Putamen (tissue), 1 donor: ENCODE measurements at places on chromosomes 1 and 21.

GRCh38 chr1:45585496-45586075, 1.7 kb downstream of the NASP start:
- no peak for DNase-seq

DNA sequence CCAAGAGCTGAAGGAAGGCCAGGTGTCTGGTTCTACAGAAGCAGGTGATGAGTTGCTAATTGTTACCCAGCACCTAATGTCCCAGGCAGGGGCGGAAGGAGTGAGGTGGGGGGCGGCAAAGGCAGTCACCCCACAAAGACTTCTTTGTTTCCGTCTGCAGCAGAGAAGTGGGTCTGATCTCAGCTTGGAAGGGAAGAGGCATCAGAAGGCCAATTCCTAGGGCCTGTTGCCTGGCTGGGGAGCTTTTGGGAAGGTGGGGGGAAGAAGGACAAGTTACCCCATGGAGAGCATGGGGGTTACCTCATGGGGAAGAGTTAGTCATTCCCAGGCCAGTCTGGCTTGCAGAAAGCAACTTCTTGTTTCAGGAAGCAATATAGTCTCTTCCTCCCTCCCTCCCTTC, 10.9 kb downstream of the IGSF21 start:
- no peak for DNase-seq

GRCh38 chr1:228224198-228225164, 16.6 kb downstream of the OBSCN start:
- no peak for DNase-seq

DNA sequence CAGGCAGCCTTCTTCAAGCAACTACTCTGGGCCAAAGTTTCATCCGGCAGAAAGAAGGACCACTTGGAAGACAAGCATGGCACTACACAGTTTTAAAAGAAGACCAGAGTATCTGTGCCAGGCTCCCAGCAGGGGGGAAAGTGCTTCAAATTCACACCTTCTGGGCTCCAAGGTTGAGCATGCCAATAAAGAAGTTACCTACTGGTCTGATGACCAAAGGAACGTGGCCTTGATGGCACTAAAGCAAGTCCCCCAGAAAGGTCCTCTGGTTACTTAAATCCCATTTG, 73.5 kb downstream of the CD46 start:
- DNase-seq: no peak

DNA sequence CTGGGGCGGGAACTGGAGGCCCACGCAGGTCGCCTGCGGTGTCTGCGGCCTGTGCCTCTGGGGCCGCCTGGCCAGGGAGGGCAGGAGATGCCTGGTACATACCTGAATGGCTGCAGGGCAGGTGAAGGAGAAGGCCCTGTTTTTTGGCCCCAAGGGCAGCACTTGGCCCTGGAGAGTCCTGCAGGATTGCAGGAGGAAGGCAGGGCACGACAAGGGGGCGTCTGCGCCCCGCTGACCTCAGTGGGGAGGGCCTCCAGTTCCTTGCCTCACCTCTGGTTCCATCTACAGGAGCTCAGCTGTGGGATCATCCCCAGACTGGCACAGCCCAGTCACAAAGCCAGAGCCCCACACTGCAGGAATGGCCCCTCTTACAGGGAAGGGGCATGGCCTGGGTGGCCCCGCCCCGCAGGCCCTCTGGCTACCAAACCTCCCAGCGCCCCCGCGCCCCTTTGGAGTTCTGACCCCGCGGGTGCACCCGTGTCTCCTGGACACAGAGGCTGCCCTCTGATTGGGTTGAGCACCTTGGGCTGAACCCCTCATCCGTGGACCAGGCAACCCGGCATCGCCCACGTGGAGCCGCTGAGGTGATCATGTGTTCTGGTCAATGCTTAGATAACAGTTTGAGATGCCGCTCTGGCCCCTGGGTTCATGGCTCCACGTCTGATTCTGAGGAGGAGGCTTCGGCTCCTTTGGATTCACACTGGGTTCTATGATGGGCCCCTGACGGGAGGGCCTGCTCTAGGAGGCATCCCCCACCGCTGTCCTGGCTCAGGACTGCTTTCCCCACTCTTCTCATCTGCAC, 1.3 kb upstream of the PEX10 start:
- DNase-seq: no peak

GRCh38 chr1:196590012-196590708, 18.1 kb downstream of the KCNT2 start:
- no peak for DNase-seq

- no peak for DNase-seq
These were observed 5.0 kb downstream of the SYT11 start for GRCh38 chr1:155864393-155864792.

DNA sequence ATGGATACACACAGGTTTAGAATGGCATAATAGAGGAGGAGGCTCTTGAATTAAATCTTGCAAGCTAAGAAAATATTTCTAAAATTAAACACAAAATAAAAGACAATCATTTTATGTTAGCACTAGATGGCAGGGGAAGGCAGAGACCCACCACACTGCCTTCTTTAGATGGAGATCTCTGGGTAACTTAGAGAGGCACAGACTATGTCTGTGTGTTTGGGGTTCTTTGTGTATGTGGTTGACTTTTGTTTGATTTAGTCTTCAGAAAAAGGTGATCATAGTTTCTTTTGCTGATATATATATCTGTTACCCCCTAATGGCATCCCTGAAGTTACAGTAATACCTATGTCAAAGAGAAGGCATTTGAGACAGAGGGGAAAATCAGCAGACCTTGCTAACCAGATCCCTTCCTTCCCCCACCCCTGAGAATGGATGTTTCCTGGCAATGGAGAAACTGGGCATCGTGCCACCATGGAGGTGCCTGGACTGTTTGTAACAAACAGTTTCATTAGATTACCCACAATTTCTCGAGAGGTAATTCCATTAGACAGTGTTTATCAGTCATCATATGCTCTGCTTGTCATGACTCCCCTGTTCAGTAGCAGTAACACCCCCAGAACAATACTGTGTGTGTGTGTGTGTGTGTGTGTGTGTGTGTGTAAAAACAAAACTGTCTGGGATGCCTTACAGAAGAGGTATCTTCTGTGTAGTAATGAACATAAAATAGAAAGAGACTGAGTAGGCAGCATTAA, 228.3 kb upstream of the DEPDC1 start:
- no peak for DNase-seq

GRCh38 chr1:169390303-169390702, 22.3 kb downstream of the BLZF1 start:
- no peak for DNase-seq

DNA sequence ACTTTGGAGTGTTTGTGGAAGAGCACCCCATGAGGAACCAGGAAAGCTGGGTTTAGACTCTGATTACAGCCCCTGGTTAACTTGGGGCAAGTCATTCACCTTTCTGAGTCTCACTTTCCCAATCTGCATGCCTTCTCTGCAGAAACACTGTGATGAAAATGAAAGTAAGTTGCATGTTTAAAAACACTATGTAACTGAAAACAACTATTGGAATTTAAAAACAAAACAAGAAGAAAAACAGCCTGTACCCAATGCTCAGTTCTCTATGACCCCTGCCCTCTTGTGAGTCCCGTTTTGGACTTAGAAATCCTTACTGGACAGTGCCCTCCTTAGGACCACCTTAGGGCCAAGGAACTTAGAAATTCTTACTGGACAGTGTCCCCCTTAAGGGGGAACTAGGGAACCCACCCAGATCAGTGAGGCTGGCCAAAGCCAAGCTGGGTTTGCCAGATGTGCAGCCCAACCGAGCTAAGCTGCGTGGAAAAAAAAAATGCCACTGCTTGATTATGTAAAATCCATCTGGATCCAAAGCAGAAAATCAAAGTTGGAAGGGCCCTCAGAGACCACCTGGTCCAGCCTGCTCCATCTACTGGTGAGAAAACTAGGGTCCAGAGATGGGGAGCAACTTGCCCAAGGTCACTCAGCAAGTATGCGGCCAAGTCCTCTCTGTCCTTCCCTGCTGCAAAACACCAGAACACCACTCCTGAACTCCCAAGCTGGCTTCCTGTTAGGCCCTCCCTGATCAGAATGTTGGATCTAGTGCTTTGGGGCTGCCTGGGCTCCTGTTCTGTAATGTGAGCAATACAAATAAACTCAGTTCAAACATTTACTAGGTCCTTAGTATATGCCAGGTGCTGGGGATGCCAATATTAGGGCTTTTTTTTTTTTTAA, 77.7 kb downstream of the MRPL37 start:
- DNase-seq: no peak

GRCh38 chr1:40041466-40041838, 923 bp downstream of the CAP1 start:
- DNase-seq: no peak

DNA sequence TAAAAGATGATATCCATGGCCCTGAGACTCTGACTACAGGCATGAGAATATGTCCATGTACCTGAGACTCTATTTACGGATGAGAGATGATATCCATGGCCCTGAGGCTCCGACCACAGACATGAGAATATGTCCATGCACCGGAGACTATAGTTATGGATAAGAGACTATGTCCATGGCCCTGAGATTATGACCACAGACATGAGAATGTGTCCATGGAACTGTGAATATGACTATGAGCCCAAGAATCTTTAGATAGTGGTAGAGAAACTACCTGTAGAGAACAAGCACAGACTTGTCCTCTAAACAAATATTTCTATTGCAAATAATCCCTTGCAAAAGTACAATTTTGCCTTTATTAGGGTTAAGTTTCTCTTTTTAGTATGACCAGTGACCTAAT, 263.2 kb downstream of the PCP4 start:
- no peak for DNase-seq

DNA sequence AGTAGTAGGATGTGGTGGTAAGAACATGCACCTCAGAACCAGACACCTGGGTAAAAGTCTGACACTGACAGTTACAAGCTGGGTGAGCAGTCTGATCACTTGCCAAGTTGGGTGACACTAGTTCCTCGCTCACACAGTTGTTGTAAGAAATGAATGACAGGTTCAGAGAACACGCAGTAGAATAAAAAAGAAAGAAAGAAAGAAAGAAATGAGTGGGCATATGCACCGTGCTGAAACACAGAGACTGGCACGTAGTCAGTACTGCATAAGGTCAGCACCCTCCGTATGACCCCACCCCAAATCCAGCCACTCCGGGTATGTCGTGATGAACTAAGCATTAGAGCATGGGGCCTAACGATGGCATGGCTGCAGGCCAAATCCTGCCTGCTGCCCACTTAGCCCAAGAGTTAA, 90.6 kb downstream of the GLUL start:
- DNase-seq: peak; percentile 80

DNA sequence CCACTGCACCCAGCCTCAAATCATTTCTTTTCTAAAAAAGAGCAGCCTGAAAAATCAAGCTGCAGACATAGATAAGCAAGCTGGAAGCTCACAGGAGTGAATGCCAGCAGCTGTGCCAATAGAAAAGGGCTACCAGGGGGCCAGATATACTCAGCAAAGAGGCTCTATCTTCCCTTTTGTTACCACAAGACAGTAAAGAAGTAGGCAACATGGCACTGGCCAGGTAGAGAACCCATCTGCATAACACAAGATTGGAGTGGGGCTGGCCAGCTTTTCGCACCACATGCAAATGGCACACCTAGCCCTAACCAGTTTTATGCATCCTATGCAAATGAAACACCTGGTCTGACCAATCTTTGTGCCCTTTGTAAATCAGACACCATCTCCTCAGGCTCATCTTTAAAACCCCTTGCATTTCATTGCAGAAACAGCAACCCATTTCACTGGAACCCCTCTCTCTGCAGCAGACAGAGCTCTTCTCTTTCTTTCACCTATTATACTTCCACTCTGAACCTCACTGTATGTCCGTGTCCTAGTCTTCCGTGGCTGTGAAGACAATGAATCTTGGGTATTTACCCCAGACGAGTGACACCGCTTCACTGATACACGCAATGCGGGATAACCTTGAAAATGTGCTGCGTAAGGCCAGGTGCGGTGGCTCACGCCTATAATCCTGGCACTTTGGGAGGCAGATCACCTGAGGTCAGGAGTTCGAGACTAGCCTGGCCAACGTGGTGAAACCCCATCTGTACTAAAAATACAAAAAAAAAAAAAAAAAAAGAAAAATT, 15.1 kb downstream of the CASP9 start:
- DNase-seq: no peak

DNA sequence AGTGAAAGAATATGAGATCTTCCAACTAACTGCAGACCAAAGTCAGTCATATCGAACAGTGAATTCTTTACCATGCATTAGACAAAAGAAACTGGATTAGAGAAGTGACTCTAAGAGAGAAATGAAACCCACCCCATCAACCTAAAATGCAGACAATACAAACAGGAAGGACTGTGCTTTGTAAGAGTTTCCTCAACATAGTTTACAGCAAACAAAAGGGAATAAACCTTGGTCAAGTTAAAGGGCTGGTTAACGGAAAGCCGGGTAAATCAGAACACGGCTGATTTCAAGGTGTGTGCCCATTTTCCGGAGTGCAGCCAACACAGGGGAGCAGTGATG, 39.2 kb downstream of the SIPA1L2 start:
- no peak for DNase-seq

DNA sequence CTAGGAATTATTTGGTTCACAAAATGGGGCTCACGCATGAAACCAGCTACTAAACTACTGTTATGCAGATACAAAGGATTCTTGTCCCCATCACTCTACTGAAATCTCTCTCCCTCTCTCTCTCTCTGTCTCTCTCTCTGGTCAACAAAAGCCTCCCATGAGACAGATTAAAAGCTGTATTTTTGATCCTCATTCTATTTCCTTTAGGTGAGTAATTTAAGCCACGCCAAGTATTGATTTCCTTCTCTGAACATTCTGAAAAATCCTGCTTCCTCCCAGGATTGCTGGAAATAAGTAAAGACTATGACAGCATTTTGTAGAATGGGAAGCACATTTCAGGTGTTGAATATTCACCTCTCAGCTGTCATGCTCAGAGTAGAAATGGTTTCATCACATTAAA, 43.7 kb downstream of the PRDX6 start:
- DNase-seq: no peak

DNA sequence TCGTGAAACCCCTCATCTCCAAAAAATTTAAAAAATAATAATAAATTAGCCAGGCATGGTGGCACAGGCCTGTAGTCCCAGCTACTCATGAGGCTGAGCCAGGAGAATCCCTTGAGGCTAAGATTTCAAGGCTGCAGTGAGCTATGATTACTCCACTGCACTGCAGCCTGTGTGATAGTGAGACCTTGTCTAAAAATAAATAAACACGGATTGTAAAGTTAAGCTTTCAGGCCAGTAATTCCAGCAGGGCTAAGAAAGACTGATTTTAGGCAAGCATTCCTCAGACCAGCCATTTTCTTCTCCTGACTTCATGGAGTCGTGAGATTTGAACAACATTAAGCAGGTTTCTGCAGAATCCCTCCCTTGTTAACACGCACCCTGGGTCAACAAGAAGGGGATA, 77.2 kb upstream of the EFHD2 start:
- no peak for DNase-seq

GRCh38 chr1:41482001-41482765, 2.3 kb downstream of the EDN2 start:
- DNase-seq: no peak

DNA sequence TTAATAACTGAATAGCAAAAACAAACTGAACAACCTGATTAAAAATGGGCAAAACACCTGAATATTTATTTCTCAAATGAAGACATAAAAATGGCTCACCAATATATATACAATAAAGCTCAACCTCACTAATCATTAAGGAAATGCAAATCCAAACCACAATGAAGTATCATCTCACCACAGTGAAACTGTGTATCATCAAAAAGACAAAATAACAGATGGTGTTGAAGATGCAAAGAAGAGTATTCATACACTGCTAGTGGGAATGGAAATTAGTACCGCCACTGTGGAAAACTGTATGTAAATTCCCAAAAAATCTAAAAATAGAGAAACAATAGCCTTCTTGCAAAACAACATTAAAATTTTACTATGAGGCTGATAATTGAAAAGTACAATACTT, 1660.1 kb upstream of the B3GALT2 start:
- no peak for DNase-seq
